ENCODE measurements at places on chromosomes 1 and 21. TPM values are rescaled to one million over a fixed set of nuclear protein-coding genes. Genes with fewer than 3 reads are reported as not detected.

DNA sequence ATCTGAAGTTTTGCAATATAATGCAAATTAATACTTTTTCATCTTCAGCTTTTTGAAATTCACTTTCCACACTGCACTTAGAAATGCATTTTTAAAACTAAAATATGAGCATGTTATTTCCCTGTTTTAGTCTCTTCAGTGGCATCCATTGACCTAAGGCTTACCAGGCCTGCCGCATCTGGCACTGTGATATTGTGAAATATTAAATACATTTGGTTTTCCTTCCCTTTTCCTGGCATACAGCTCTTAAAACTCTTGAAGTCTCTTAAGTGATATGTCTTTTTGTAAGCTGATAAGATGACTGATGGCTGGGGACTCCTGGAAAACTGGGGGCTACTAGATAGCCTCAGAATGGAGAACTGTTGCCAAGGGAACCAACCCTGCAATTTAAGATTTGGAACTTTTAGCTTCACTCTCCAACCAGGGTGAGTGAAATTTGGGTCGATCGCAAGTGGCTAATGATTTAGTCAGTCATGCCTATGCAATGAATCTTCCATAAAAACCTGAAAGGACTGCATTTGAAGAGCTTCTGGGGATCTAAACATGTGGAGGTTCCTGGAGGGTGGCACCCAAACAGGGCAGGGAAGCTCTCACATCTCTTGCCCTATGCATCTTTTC is 75.5 kb upstream of the PDC start:
- no peak for DNase-seq

DNA sequence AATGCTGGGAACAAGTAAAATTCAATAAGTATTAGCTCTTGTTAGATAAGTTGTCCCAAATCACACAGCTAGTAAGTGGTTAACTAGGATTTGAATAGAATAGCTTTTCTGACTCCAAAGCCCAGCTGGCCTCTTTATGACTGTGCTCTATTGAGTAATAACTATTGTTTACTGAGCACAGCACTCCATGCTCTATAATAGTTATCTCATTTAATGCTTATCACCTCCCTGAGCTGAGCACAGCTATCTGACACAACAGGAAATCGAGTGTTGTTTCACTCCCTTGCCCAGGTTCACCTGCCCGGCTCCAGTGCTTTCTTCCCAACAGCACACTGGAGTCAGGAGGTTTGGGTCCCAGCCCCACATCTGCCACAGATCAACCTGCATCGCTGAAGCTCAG is 38.8 kb upstream of the STMN1 start:
- no peak for DNase-seq

PDXK gene
- total RNA-seq: 160 TPM

- DNase-seq: no peak
Measured at GRCh38 chr1:40971966-40972365, 7.5 kb upstream of the CTPS1 start.

PCP4L1 gene
- total RNA-seq: 3.4 TPM

- DNase-seq: peak; percentile 85
Measured at GRCh38 chr21:34889676-34890469, 159.2 kb downstream of the RUNX1 start.

DNA sequence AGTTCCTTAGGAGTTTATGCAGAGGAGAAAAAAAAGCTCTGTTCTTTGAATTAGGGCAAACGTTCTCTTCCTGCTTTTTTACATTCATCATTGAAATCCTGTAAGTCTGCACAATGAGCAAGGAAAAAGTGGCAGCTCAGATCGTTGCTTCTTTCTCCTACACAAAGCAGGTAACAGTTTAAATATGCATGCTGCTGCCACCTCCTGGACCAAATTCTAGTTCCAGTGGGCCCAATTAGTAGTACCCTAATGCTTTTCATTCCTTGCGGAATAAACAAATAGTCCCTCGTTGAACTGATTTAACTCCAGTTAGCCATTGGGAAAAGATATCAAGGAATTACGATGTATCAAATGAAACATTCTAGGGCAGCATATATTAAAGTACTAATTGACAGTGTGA is 20.1 kb downstream of the YTHDF2 start:
- no peak for DNase-seq

OR14I1 gene
- not detected for total RNA-seq

DNA sequence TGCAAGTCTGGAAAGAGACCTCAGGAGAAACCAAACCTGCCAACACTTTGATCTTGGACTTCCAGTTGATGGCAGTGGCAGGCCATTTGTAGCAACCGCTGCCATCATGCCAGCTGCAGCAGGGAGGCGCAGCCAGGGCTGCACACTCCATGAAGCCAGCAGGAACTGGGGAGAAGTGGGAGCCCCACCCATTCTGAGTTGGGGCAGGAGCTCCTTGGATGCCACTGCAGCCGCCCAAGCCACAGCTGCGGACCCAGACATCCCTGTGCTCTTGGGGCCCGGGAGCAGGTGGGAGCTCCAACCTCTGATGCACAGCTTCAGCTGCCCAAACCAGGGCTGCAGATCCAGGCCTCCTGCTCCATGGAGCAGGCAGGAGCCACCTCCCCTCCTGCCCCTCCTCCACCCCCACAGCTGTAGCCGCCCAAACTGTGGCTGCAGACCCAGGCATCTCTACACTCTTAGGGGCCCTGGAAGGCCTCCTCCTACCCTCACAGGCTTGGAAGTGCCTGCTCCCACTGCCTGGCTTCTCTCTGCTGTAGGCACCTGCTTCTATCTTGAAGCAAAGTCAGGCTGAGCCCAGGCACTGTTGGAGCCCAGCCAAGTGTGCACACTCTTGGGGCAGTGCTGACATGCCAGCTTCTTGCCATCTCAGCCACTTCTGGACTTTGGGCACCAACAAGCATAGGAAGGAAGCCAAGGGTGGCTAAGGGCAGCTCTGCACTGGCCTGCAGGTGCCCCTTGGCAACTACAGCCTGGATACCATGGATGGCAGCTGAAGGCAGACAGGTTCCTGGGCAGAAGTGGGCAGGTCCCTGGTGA is 20.0 kb upstream of the DISP1 start:
- no peak for DNase-seq

IFI6 gene
- 62.2 TPM for total RNA-seq
